Ecto neural progenitor cell (in vitro differentiated cells): ENCODE measurements at places on chromosomes 16 and 17.

DNA sequence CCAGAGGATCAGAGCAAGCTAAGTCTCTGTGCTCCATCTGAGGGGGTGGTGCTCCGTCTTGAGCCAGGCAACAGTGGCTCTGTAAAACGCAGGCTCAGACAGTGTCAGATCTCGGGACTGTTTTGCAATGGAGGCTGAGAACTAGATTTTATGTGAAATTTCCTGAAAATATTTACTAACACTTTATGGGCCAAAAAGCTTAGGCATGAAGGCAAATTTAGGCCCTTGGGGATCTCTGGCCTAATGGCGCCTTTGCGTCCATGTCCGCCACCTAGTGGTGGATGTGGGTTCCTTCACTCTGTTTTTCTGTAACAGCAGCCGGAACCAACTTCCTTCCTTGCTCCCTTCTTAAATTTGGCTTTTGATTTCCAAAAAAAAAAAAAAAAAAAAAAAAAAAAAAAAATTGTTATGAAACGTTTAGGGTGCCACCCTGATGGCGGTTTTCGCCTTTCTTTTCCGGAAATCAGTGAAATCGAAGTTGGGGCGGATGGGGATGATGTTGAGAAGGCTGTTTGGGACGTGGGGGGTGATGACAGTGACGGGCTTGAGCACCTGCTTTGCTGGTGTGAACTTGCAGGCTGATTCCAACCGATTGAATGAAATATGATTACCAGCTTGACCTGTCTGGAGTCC lies 14.0 kb upstream of the ELAC2 start:
- DNase-seq: no peak

- DNase-seq: peak; percentile 56
Measured at GRCh38 chr17:38456031-38456815, 28.0 kb downstream of the ARHGAP23 start.

- DNase-seq: no peak
Measured at GRCh38 chr16:88924834-88925539, 52.0 kb downstream of the CBFA2T3 start.

GRCh38 chr17:6487251-6488007 lies 43.2 kb downstream of the PIMREG start:
- no peak for DNase-seq

GRCh38 chr16:50683689-50684374 lies 2.7 kb upstream of the SNX20 start:
- no peak for DNase-seq

DNA sequence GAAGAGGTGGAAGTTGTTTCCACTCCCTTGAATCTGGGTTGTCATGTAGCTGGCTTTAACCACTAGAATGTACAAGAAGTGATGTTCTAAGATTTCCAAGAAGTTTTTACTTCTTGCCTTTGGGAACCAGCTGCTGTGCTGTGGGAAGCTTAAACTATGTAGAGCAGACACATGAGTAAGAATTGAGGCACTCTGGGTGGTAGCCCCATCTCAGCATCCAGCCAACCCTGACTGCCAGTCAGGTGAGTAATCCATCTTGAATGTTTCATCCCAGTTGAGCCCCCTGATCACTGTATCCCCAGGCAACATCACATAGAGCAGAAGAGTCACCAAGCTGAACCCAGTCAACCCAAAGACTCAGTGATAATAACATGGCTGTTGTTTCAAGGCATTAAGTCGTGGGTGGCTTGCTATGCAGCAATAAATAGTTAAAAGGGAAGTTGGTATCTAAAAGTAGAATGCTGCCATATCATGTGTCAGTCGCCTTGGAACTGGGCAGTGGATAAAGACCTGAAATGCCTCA lies 62.8 kb upstream of the GPR139 start:
- DNase-seq: no peak

DNA sequence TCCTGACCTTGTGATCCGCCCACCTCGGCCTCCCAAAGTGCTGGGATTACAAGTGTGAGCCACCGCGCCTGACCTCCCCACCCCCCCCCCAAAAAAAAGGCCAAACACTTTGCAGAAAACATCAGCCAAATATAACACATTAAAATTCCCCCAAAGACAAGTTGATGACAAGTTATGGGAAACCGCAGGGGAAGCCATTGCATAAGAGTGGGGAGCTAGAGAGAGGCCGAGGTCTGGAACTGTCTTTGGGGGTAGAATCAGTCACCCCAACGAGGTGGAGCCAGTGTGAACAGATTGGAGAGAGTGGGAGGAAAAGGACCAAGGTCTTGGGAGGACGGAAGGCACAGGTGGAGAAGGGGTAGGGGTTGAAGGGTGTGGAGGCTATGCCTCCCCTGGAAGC lies 2.8 kb downstream of the DRC3 start:
- DNase-seq: no peak

DNA sequence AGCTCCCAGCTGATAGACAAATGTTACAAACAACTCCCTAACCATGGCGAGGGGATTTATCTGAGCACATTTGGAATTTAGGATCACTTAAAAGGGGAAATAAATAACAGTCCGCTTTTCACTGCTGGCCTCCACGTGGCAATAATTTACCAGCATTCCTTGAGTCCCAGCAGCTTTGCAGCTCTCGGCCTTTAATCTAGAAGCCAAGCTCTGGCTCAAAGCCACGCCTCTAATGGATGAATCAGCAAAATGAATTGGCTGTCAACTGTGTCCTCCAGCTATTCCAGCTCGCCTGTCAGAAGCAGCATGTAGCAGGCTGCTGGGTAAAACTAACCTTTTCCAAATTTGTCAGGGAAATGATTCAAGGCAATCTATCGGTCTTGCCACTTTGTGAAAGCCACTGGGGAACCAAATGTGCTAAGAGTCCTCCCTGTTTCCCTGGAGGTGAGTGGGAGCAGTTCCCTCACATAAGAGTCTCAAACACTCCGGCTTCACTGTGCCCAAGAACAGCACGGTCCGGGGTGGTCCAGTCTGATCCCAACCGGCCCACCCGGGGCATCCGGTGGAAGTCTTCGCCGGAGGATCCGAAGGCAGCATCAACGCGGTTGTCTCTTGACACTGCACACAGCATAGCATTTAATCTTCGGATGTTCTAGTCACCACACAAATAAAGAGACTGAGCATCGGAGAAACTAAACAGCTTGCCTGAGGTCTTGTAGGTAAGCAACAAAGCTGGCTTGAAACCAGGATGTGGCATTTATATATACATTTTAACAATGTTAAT lies 143.3 kb downstream of the PARN start:
- peak; percentile 56 for DNase-seq

- no peak for DNase-seq
Measured at GRCh38 chr16:78504401-78504851, 405.0 kb downstream of the WWOX start.

- DNase-seq: peak; percentile 35
Measured at GRCh38 chr17:44398692-44399691, 9.5 kb upstream of the ITGA2B start.

- no peak for DNase-seq
Measured at GRCh38 chr16:87207965-87208364, 109.2 kb downstream of the C16orf95 start.

GRCh38 chr17:5975661-5976060 lies 94.5 kb upstream of the WSCD1 start:
- DNase-seq: no peak

DNA sequence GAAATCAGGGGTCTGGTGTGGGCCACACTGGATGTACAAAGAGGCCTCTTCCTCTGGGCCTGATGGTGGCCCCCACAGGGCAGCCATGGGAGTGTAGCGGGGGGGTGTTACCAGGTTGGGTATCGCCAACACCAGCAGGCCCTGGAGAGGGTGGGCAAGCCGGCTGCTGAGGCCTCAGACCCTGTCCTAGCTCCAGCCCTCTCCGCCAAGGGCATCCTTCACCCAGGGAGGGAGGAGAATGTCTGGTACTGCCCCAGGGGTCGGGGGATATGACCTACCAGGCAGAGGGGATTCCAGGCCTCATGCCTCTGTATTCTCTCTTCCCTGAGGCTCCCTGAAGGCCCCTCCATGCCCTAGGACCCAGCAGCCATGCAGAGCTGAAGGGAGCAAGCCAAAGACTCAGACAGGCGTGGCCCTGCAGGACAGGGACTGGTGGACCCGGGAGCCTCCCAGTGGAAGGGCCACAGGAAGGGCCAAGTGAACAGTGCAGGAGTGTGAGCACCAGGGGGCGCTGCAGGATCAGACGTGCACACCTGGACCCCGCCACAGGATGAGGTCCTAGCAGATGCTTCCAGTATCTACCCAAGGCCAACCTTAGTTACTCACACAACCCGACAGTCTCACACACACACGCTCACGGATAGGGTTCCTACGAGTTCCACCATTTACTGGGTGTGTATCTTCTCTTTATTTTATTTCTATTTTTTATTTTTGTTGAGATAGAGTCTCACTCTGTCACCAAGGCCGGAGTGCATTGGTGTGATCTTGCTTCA lies 10.9 kb upstream of the CES4A start:
- DNase-seq: peak; percentile 94
